ENCODE measurements at places on chromosomes 16 and 17.
A peak's percentile ranks its signal among the peaks of the same experiment; 100 is the strongest.

DNA sequence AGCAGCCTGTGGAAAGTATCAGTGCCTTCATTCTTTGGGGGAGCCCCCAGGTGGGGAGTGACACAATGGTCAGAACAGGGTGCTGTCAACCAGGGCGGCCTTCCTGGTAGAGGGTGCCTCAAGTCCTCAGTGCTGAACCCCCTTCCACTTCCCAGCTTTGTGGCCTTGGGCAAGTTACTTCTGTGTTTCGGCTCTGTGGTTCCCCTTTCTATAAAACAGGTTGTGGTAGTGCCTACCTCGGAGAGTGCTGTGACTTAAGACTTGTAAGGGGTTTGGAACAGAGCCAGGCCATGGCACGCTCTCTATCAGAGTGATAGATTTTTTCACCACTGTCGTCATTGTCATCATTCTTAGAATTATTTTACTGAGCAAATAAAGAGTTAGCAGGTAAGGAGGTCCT is 141.1 kb downstream of the CCDC182 start:
- peak; percentile 64 for DNase-seq

DNA sequence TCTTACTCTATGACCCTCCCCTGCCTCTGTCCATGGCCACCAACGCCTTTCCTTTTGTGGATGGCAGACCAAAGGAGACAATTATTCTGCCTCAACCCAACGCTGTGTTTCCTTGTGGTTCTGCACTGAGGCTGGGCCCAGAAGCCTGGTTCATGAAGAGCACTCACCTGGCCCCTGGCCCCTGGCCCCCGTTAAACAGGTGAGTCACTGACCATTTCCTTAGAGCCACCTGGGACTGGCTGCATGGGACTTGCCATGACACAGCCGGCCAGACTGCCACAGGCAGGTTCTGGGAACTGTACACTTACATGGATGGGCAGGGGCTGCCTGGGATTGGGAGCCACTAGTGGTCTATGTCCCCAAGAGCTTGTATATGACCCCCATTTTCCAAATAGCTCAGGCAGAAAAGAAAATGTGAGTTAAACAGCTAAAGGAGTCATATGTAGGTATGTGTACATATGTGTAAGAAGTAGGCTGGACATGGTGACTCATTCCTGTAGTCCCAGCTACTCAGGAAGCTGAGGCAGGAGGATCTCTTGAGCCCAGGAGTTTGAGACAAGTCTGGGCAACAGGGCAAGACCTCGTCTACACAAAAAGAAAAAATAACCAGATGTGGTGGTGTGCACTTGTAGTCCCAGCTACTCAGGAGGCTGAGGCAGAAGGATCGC is 181.9 kb upstream of the CACNG5 start:
- no peak for DNase-seq

- peak; percentile 40 for DNase-seq
These were observed 22.7 kb downstream of the GGA3 start for GRCh38 chr17:75238684-75239191.

- no peak for DNase-seq
These were observed 4.1 kb downstream of the CISD3 start for GRCh38 chr17:38733982-38734973.

- no peak for DNase-seq
These were observed 180.0 kb downstream of the BANP start for GRCh38 chr16:88131256-88131655.

DNA sequence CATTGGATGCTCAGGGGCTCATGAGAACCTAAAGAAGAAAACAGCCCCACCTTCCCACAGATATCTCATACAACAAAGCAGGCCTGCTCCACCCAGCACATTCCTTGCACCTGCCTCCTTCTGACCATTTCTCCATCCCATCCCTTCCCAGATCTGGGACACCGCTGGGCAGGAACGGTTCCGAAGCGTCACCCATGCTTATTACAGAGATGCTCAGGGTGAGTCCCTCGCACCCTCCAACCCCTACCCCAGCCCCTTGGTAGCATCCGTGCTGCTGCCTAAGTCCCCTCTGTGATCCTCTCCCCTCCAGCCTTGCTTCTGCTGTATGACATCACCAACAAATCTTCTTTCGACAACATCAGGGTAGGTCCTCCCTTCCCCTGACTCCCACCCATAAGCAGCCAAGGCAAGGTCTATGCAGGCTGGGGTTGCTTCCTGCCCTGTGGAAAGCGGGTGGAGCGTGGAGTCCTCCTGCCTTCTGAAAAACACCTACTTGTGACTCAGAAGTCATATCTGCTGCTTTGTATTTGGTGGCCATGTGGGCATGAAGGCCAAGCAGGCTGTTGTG is 5.4 kb upstream of the NHERF1 start:
- no peak for DNase-seq

GRCh38 chr16:19382887-19383816 is 34.5 kb upstream of the TMC5 start:
- no peak for DNase-seq

DNA sequence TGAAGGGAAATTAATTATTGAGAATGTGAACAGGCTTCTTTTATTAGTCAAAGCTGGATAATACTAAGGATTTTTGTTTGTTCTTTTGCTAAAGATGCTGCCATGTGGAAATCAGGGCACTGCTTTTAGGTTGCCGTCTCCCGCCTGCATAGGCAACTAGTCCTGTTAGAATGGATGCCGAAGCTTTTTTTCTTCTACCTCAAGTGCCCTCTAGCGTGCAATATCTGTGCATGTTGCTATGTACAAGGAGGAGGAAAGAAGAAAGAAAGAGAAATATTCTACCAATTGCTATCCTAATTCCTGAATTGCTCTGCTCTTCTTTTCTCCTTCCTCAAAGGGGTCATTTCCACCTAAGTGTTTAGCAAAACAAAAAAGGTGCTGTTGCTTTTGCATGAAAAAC is 5.2 kb upstream of the CDH8 start:
- no peak for DNase-seq

GRCh38 chr17:74713171-74713755 is 540 bp upstream of the CD300LF start:
- DNase-seq, result no peak

GRCh38 chr16:2386990-2387389 is 42.3 kb upstream of the CCNF start:
- no peak for DNase-seq

DNA sequence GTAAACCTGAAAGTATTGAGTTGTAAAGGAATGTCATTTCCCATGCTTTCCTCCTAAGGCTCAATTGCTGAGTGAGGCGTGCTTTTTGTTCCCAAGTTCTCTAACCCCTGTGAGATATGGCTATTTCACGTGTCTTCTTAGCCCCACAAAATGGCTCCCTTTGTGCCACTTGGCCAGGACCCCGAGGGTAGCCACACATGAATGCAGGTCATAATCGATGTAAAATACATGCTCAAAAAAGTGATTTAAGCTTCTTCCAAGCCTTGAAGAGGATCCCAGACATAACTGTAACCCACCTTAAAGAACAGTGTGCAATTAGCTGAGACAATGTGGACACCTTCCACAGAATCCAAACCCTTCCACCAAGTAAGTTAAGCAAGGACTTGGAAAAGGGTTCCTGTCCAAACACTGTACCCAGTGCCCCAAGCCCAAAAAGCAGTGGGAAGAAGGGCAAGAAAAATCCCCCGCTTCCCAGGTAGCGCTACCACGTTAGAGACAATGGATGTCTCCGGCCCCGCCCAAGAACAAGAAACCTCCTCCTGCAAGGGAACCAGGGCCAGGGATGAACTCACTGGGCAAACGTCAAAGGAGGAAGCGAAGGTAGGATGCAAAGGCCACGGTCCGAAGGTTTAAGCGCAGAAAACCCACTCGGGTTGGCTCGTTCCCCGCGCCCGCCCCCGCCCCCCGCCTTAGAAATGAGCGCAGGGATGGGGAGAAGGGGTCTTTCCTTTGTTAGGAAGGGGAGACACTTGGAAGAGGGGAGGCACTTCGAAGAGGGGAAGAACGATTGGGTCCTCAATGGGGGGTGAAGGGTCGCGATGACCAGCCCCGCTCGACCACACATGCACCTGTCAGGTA is 1.2 kb downstream of the JPT1 start:
- no peak for DNase-seq
